Fibroblast of mammary gland (primary cell): ENCODE measurements at places on chromosomes 1 and 21.

- no peak for DNase-seq
These were observed 163.1 kb upstream of the NRIP1 start for GRCh38 chr21:15227919-15228318.

DNA sequence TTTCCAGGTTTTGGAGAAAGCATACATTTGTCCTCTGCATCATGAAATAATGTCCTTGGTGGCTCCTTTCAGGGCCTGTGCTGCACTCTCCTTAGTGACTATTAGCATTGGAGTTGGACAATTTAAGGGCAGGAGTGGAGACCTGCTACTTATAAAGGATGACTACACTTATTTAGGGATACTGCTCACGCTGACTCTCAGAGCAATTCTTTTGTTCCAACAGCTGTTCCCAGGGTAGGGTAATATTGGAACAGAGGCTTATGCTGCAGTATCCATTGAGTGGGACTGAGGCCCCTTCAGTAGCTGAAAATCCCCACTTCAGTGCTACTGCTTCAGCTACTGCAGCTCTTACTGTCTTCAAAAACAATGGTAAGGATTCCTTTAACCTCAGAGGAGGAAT, 84.6 kb downstream of the GPR88 start:
- DNase-seq = no peak

GRCh38 chr1:5493851-5494311, 498.3 kb downstream of the NPHP4 start:
- no peak for DNase-seq

DNA sequence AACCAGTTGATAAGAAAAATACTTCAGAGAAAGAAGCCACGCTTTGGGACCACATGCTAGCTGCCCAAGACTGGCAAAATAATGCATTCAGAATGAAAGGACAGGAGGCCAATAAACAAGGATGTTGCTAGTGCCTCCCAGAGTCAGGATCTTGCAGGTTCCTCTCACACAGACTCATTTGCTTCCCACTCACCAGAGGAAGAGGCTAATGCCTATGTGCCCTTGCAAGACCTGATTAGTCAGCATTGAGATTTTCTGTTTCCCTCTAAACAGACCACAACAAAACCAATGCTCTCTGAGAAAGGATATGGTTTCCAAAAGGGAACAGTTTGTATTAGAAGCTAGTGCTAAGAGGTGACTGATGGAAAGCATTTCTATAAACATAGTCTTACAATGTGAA, 85.7 kb downstream of the NRDC start:
- DNase-seq = peak; percentile 86

- peak; percentile 41 for DNase-seq
These were observed 78.9 kb downstream of the DNM3 start for GRCh38 chr1:171919891-171920887.

DNA sequence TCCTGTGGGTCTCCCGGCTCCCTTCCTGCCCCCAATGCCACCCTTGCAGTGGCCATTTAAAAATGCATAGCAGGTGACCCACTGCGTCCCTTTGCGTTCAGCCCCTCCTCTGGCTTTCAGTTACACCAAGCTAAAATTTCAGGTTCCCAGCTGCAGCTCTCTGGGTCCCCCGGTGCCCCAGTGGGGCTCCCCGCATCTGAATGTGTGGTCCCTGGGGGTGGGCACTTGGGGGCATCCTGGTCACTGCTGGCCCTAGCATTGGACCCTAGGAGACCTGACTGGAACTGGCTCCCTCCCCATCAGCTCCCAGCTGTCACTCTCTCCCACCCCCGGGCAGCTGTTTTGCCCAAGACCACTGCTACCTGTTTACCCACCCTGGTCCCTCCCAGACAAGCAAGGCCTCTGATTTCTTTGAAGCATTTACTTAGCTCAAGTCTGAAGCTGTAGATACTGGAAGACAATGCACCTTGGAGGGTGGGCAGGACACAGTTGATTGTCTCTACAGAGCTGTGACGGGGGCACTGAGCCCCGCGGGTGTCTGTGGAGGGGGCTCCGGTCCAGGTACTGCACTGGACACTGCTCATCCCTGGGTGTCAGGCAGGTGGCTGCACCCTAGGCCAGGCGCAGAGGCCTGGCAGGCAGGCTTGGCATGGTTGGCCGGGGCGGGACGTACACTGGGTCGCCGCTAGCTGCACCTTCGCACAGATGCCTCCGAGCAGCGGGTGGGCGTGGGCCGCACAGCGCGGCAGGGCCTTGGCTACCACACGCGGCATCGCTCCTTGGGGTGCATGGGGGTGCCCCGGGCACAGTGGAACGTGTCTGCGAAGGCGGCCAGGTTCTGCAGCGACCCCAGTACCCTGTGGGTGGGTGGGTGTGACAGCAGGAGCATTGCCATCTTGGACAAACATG, 3.9 kb downstream of the PRXL2B start:
- DNase-seq = no peak

DNA sequence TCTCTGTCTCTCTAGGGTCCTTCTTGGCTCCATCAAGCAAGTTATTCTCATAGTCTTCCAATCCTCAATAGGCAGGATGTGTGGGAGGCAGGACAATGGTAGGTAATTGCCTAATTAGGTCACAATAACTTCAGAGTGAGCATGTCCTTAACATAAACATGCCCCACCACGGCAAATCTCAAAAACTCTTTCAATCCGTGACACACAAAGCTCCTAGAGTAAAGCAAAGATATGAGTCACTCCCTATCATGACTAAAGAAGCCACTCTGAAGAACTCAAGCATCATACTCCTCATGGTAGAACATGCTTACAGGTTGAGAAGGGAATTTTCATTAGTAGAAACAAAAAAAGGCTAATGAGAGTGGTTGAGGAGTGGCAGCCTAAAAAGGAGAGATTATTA, 4.9 kb downstream of the HAO2 start:
- DNase-seq = peak; percentile 54

DNA sequence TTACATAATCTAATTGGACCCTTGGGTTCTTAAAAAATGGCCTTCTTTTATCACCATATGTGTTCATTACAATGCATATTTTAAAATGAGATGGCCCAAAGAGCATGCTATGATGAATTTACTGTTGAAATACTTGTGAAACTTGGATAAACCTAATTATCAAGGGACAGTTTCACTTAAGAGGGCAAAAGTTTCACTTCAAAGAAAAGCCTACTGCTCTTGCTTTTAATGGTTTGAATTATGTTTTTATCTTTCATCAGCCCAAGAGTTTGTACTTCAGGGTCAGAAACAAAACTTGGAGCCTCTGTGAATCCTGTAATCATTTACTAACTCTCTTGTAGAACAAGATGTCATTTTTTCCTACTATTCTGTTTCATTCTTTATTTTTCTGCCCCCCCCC, 32.3 kb downstream of the POU2F1 start:
- no peak for DNase-seq

GRCh38 chr1:205495237-205495823, 9.1 kb upstream of the CDK18 start:
- DNase-seq = no peak

DNA sequence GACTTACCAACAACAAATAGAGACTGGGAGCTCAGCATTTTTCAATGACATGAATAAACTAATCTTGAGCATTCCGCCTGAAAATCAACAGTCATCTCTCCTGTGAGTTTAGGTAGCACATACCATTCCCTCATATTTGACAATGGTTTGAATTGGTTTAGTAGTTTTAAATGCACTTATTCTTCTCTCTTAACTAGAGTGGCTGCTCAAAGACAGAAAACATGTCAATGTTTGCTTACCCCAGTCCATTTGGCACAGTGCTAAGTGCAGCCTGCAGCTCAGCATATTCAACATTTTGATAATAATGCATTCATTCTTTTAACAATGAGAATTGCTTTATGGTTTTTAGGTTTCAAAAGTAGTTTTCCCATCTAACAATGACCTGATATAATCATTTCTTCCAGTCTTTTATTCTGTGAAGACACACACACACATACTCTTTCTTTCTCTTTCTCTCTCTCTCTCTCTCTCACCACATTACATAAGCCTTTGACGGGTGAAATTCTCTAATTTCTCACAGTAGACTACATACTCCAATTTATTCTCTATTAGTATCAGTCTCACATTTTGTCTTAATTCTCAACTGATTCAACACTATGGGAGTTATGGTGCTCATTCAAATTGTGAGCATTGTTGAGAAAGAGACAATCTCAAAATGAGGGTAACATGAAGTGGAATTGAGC, 432.3 kb downstream of the LRRIQ3 start:
- DNase-seq = no peak

- no peak for DNase-seq
These were observed 533.3 kb downstream of the OMA1 start for GRCh38 chr1:58013237-58013636.

- no peak for DNase-seq
These were observed 22.4 kb downstream of the SLC35A3 start for GRCh38 chr1:99992044-99992722.

- DNase-seq = peak; percentile 7
These were observed 1.9 kb downstream of the TRMT13 start for GRCh38 chr1:100134872-100135271.

DNA sequence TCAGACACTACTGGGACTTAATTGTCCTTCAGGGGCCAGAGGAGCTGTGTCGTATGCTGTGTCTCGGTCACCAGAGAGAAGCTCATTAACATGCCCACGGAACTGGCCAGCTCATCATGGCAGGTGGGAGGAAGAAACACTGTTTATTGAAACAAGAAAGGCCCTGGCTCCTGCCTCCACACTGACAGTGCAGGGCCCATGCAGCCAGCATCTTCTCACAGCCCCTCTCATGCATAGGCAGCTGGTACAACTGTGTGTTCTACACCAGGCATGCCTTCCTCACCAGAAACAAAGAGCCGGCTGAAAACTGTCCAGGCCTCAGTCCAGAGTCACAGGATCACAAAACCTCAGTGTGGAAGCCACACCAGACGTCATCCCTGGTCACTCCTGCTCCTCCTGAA, 106.0 kb downstream of the UBE2U start:
- DNase-seq = no peak

GRCh38 chr1:201591981-201592380, 53.1 kb downstream of the NAV1 start:
- no peak for DNase-seq

DNA sequence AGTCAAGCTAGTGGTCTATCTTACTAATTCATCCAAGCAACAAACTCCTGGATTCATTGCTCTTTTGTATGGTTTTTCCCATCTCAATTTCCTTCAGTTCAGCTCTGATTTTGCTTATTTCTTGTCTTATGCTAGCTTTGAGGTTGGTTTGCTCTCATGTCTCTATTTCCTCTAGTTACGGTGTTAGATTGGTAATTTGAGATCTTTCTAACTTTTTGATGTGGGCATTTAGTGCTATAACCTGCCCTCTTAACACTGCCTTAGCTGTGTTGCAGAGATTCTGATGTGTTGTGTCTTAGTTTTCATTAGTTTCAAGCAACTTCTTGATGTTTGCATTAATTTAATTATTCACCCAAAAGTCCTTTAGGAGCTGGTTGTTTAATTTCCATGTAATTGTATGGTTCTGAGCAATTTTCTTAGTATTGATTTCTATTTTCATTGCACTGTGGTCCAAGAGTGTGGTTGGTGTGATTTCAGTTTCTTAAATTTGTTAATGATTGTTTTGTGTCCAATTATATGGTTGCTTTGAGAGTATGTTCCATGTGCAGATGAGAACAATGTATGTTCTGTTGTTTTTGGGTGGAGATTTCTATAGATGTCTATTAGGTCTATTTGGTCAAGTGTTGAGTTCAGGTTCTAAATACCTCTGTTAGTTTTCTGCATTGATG, 154.6 kb downstream of the PLPPR5 start:
- DNase-seq = no peak

GRCh38 chr21:33418691-33419090, 15.5 kb downstream of the IFNGR2 start:
- peak; percentile 72 for DNase-seq

- no peak for DNase-seq
These were observed at the start of gene C4BPB for GRCh38 chr1:207088701-207089626. Gene C4BPB (plus strand): TSS chr1:207088860. CDS start chr1:207089532, 672 bp downstream.

- DNase-seq = peak; percentile 94
These were observed 88.0 kb upstream of the SLFNL1 start for GRCh38 chr1:41109310-41110197.

DNA sequence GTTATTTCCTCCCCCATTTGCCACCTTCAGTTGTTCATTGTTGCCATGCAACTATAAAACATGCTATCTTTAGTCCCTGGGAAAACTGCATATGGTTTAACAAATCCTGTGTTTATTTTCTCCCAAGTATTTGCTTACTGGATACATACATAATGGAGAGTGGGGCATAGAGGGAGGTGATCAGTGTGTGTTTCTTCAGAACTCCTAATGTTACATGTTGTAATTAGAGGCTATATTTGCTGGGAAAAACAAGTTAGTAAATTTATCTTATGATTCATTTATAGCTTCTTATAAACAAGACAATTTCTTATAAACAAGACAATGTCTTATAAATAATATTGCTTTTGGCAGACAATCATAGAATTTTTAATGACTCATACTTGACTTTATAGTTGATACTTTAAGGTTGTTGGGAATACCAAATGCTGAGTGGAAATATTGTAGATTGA, 7.3 kb upstream of the GIPC2 start:
- peak; percentile 70 for DNase-seq

- DNase-seq = no peak
These were observed 83.0 kb downstream of the RRAGC start for GRCh38 chr1:38776466-38777065.

GRCh38 chr1:209172286-209172685, 411.2 kb upstream of the CAMK1G start:
- DNase-seq = no peak

GRCh38 chr1:165235777-165236291, 120.7 kb downstream of the LMX1A start:
- no peak for DNase-seq

DNA sequence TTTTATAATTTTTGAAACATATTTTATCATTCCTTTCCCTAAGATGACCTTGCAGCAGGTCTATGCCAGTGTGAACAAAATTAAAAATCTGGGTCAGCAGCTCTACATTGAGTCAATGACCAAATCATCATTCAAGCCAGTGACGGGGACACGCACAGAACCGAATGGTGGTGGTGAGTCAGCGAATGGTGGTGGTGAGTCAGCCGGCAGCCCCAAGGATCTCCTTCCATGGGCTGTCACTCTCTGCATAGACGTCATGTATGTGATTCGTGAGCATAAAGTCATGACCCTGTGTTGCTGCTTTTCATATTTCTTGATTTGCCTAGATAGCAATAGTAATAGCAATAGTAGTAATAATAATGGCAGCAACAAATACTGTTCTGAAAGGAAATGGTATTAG, 26.3 kb downstream of the PER3 start:
- DNase-seq = peak; percentile 97
